ENCODE measurements at places on chromosomes 4 and X.

- no peak for DNase-seq
Observed at GRCh38 chr4:178799204-178799603, 1357.0 kb upstream of the AGA start.

DNA sequence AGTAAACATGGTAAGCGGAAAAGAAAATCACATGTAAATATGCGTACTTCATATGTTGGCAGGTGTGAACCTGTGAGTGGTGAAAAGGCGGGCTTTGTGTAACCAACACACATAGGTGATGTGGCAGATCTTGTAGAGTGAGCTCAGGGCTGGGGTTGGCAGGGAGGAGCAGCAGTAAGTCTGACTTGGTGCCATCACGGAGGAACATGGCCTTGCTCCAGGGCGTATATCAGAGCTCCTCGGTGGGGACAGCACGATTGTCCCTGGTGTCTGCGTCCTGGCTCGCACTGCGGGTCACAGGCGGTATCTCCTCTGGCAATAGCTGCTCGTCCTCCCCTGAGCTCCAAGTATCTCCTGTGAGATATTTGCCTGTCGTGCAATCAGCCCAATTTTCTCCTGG lies 733.6 kb downstream of the TRIML1 start:
- no peak for DNase-seq

- DNase-seq = no peak
Observed at GRCh38 chr4:176437756-176438155, 118.0 kb downstream of the SPCS3 start.

DNA sequence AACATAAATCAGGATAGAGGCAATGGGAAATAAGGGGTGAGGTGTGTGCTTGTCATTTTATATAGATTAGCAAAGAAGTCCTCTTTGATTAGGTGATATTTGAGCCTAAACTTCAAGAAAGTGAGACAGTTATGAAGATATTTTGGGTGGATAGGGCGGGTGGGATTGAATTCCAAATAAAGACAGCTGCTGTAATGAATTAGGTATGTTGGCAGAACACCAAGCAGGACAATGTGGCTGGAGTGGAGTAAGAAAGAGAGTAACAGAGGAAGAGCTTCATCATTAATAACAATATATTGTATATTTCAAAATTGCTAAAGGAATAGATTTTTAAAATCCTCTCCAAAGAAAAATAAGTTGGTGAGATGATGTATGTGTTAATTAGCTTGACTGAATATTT lies 91.0 kb upstream of the CENPE start:
- no peak for DNase-seq

DNA sequence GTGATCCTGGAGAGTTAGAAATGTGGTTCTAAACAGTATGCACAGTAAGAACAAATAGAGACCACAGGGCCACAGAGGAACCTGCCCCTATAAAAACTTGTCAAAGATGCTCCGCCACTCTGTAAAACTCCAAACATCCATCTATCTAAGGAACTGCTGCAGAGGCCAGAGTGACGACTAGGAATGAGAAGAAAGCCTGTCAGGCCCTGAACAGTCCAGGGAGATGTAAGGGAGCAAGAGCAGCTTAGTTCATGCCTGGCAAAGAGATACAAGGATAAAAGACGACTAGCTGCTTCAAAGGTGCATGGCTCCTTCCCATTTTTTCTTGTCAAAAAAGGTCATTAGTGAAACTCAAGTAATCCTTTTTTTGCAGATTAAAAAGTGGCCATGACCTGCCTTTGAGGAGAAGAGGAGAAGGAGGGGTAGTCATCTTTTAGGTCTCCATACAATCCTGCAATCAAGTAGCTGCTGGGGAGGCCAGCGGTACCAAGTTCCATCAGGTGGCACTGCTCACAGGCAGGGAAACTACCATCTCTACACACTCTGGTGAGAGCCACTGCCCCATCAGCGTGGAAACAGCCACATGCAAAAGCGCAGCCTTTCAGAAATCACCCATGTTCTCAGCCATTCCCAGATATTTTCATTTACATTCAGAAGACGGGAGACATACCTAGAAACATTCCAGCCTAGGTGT lies 162.1 kb downstream of the TSPAN5 start:
- DNase-seq = no peak

- DNase-seq = no peak
Observed at GRCh38 chrX:10508891-10509290, 111.5 kb downstream of the MID1 start.

DNA sequence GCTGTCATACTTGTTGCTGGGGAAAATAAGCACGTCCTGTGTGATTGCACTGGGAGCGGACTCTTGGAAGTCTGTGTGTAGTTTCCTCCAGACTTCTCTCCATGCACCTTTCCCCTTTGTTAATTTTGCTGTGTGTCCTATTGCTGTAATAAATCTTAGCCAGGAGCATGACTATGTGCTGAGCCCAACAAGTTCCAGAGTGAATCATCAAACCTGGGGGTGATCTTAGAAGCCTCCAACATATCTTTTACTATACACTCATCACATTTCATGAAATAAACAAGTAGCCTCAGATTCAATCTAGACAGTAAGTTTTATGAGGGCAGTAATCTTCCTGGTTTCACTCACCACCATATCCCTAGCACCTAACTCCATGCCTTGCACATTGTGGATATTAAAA lies 43.3 kb upstream of the FGF13 start:
- DNase-seq = no peak

GRCh38 chr4:6150046-6150735 lies 50.2 kb downstream of the JAKMIP1 start:
- no peak for DNase-seq

- no peak for DNase-seq
Observed at GRCh38 chrX:54926978-54927377, 6.4 kb downstream of the TRO start.

GRCh38 chr4:80201252-80202151 lies 4.2 kb downstream of the PRDM8 start:
- peak; percentile 64 for DNase-seq

DNA sequence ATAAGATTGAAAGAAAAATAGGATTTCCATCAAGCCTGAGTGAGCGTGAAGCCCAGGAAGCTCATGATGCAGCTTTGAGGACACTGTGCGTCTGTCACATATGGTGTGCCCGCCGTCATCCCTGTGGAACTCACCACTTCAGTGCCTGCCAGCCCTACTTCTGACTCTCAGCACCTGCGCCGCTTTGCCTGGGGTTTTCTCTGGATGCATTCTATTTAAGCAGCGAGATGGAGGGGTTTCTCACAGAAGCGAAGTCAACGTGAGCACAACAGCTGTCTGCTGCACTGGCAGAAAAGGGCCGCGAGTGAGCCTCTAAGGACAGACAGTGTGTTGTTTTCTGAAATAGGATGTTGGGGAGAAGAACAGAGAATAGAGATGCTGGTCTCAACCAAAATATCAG lies 6.2 kb upstream of the TMEM128 start:
- DNase-seq = no peak

DNA sequence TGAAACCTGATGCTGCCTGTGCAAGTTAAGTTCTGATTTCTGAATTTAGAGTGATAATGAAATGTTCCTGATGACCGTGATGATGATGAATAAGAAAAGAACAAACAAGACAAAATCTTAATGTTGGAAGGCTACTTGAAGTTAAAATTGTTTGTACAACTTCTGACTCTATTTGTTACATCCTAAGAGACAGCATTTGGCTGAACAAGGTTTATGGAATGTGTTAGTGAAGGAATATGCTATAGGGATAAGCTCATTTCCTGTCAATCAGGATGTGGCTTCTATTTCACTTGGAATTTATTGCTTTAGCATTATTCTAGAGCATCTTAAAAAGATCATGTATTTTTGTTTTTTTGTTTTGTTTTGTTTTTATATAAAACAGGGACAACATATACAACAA lies 267.5 kb downstream of the FAT4 start:
- DNase-seq = no peak

GRCh38 chr4:8771666-8772065 lies 100.0 kb downstream of the HMX1 start:
- peak; percentile 19 for DNase-seq

DNA sequence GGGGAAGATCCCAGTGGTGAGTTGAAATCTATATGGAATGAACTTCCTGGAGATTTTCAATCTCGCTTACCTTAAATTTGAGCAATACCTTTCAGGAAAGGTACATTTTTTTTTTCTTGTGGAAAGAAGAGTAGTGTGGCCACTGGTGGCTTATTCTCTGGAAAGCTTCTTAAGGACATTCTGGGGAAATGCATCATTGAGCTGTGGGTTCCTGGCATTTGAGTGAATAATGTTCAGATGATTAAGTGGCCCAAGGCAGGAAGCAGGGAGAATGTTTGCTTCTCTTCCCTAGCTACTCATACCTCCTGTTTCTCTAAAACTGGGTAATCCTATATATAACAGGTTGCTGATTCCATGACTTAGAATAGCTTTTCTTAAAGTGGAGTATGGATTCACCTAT lies 31.8 kb downstream of the STAG2 start:
- DNase-seq = no peak

GRCh38 chr4:154622598-154622997 lies 10.1 kb upstream of the FGG start:
- no peak for DNase-seq

DNA sequence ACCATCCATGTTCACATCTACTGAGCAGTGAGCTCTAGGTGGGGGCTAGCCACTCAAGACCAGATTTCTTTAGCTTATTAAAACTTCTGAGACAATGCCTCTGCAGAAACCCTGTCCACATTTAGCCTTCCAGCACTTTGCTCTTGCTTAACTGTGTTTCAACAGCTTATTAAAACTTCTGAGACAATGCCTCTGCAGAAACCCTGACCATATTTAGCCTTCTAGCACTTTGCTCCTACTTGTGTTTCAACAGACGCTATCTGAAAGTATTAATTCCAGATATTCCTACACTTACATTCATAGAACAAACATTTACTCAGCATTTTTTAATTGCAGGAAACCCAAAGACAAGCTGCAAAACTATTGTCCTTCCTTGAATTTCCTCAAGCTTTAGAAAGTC lies 91.9 kb downstream of the SEL1L3 start:
- no peak for DNase-seq

- DNase-seq = no peak
Observed at GRCh38 chrX:149283853-149284252, 221.3 kb downstream of the IDS start.

GRCh38 chrX:103520386-103520785 lies 1.1 kb upstream of the RAB40A start:
- no peak for DNase-seq

DNA sequence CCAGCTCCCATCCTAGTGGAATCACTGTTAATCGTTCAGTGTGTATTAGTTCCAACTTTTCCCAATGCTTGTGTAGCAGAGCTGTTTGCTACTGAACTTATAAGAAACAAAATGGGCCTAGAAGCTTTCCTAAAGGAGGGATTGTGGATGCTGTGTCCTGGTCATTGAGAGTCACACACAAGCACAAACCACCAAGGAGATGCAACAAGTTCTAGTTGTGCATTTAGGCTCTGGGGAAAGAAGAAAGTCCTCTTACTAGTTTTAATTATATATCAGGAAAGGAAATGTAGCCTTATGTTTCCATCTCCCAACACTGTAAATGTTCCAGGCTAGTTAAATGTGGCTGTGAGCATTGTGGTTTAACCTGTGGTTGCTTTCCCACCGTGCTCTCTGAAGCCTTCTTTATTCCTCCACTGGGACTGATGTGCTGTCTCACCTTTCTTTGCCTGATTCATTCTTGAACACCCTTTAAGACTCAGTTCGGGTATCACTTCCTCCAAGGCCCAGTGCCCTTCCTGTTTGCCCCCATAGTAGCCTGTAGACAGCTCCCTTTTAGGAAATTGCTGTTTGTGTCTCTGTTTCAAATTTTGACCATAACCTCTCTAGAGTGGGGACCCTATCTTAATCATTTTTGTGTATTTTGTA lies 34.3 kb downstream of the ATP10D start:
- DNase-seq = no peak

DNA sequence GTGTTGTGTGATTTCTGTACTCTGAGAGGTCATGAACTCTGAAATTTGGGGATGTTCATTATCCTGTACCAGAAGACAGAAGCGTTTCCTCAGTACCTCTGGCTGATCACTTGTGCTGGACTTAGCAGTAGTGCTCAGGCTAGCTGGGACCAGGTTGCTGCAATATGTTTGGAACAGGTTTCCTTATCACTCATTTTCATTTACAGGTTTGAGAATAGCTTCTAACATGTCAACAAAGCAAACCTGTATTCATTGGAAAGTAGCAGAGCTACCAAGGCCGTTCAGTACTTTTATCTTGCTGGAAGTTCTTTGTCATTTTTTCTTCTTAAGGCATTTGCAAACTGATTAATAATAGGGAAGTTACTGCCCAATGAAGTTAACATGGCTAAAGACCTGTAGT lies 242.9 kb upstream of the ANKRD50 start:
- DNase-seq = no peak

DNA sequence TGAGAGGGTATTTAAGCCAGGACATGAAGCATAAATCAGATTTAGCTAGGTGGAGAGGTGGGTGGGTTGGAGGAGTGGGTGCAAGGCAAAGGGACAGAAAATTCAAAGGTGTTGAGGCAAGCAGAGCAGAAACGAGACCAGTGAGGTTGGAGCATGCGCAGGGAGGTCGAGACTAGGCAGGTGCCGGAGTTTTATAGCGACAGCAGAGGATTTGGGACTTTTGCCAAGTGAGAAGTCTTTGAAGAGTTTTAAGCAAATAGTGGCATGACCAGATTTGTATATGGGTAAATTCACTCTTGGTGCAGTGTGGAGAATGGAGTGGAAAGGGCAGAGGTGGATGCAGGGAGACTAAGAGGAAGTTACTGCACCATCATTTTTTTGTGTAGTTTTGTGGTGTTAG lies 107.0 kb upstream of the TLR2 start:
- no peak for DNase-seq

DNA sequence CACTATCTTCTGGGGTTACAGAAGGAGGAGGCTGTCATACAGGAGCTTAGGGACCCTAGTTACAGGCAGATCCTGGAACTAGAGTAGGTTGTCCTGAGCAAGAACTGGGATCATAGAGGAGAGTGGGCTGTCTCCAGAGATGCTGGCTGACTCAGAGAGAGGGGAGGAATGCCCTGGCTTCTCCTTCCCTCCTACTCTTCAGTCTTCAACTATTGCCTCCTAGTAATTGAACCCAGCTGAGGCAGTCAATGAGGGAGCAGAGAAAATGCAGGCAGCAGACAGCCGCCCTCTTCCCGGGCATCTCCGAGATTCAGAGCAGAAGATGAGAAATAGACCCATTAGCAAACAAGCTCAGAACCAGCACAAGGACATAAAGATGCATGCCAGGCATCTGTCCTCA lies 118.3 kb upstream of the PDE5A start:
- DNase-seq = no peak

DNA sequence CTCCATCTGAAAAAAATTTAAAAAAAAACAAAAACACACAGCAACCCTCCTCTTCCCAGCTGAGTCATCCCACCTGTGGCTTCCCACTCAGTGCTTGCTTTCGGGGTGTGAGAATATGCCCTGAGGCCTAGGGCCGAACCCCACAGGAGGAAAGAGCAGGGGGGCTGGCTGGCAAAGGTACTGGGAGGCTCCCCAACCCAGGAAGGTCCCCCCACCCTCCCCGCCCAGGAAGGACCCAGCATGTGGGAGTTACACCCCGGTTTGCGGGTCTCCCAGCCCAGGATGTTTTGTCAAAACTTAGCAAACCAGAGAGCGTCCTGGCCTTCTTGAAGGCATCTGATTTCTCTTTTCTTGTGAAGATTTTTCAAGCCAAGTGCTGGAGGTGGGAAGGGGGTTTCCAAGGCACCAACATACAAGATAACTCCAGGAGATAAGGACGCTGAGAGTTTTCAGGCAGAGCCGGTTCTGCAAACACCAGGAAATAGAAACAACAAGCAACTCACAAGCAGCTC lies 25.7 kb upstream of the CSF2RA start:
- no peak for DNase-seq

Data from left hindlimb (tissue), 1 donor.